ENCODE measurements at places on chromosomes 5 and 9.

GRCh38 chr9:35847792-35848572 is 19.0 kb downstream of the TMEM8B start:
- DNase-seq = no peak

DNA sequence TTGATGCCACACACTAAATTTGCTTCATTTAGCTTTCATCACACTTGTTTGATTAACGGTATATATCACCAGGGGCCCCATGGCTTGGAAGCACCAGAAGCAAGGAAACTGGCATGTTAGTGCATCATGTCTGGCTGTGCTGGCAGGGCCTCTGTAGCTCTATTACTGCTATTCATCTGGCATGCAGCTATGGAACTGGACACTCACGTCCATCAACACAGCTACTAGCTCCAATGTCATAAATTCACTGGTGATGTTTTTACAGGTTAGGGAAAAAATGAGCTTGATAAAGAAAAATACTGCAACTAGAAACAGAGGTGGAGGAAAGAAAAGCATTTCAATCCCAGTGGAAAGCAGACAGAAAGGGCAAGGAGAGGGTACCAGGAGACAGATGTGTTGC is 343.2 kb downstream of the DEPDC1B start:
- DNase-seq = no peak

- DNase-seq = no peak
Measured at GRCh38 chr5:178160176-178160575, 6.5 kb upstream of the NHP2 start.

DNA sequence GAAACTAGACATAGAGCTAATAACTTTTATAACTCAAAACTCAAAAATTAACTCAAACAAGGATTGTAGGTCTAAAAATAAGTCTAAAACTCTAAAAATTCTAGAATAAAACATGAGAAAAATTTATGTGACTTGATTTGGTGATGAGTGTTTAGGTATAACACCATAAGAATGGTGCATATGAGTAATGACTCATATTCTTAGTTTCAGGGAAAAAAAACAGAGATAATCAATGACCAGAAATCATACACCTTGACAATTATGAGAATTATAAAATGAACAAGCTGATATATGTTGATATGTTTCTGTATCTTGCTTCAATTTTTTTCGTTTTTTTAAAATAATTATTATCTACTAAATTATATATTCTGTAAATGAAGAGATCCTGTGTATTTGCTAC is 541.2 kb downstream of the PTPRD start:
- DNase-seq = no peak

GRCh38 chr5:31131381-31131891 is 62.0 kb upstream of the CDH6 start:
- no peak for DNase-seq
